ENCODE measurements at places on chromosomes 4 and X.

GRCh38 chr4:165448700-165449099 lies 69.9 kb downstream of the CPE start:
- DNase-seq: no peak

- no peak for DNase-seq
Measured at GRCh38 chr4:79074040-79074439, 134.8 kb upstream of the PAQR3 start.

DNA sequence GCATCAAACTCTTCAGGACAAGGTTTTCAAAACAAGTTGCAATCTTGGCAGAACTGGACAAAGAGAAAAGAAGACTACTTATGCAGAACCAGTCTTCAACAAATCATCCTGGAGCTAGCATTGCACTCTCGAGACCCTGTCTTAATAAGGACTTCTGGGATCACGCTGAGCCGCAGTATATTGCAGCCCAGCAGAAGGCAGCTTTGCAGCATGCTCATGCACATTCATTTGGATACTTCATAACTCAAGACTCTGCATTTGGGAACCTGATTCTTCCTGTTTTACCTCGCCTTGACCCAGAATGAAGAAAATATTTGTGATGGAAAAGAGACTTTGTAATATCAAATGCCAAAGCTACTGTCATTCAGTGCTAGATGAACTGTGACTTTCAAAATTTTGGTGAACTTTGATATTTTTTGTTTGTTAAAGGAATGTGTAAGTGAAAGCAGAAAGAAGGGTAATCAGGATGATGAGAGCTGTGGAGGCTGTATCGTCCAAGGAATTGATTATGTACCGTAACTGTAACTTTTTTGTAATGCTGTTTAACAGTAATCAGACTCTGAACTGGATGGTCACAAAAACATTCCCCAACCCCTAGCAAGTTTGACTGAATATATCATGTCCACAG lies 27.2 kb downstream of the HSPA4L start:
- no peak for DNase-seq

- no peak for DNase-seq
Measured at GRCh38 chr4:11843927-11844326, 415.2 kb upstream of the HS3ST1 start.

- peak; percentile 87 for DNase-seq
Measured at GRCh38 chr4:174714393-174715211, 114.4 kb downstream of the GLRA3 start.

GRCh38 chrX:11064851-11065600 lies 46.1 kb upstream of the HCCS start:
- no peak for DNase-seq

GRCh38 chr4:109440948-109441347 lies 7.3 kb downstream of the SEC24B start:
- DNase-seq: no peak

DNA sequence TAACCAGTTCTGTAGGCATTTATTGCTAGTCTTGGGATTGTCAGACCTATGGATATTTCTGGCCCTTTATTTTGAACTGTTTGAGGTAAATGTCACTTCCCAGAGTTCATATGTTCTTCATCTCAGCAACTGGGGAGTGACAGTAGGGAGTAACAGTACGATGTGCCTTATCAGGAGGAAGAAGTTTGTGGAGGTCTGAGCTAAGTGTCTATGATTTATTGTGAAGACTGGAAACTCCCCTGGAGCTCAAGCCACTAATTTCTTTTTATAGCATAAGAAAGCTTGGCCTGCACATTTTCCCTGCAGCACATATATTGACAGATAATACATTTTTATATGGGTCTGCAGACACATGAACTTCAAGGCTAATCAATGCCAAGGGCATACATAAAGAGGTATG lies 383.8 kb downstream of the GRXCR1 start:
- DNase-seq: peak; percentile 5

DNA sequence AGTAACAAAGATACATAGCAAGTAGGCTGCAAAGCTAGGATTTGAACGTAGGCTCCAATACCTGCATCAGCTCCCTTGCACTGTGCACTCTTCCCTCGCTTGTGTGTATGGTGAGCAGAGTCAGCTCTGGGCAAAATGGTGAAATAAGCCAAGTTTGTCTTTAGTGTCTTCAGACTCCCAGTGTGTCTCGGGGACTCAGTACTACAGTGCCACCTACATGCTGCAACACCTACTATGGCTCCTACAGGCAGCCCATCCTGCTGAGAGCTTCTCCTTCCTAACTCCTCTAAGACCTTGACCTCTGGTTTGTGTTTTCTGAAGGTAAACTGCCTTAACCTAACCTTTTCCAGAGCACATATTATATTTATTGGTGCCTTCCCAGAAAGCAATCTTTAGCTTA lies 42.5 kb downstream of the RTL9 start:
- peak; percentile 59 for DNase-seq

GRCh38 chrX:96436105-96436504 lies 248.5 kb upstream of the DIAPH2 start:
- DNase-seq: no peak

All from OCI-M1 (cell line).